ENCODE measurements at places on chromosomes 4 and X.

- no peak for DNase-seq
These were observed 123.8 kb downstream of the RPS6KA6 start for GRCh38 chrX:84064164-84064563.

- no peak for DNase-seq
These were observed 7.4 kb upstream of the PDE6B start for GRCh38 chr4:617644-618641.

DNA sequence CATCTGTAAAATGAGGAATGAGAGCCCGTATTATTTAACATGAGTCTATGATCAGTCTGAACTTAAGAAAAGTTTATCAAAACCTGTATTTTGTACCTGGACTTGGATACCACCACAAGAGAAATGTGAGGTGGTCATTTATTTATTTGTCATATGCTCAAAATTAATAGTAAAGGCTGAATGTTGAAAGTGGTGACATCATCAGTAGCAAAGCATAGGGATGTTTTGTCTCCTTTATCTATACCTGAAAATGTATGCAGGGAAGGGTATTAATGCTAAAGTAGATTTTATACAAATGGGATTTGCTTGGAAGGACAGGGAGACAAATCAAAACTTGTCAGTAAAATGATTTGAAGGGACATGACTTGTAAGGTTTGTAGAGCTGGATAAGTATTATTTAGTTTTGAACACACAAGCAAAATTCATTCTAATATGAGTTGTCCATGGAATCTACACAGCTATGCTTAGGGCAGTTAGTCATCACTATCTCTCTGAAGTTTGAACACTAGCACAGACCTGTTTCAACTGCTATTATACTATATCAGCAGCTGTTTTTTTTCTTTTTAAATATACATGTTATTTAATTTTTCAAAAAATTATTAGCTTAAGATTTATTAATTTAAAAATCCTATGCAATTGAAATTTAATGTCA lies 52.4 kb upstream of the GUCY1A1 start:
- no peak for DNase-seq

- DNase-seq: no peak
These were observed 60.0 kb downstream of the SYNPO2 start for GRCh38 chr4:118948545-118949144.

- DNase-seq: no peak
These were observed 409.1 kb upstream of the TENM3 start for GRCh38 chr4:181834071-181834470.
